AG04450 (cell line): ENCODE measurements at places on chromosomes 11 and 22.
A peak's percentile ranks its signal among the peaks of the same experiment; 100 is the strongest.

- no peak for DNase-seq
Measured at GRCh38 chr11:78365381-78365792, 52.2 kb downstream of the GAB2 start.

- DNase-seq = no peak
Measured at GRCh38 chr11:75342966-75343870, 8.2 kb downstream of the ARRB1 start.

DNA sequence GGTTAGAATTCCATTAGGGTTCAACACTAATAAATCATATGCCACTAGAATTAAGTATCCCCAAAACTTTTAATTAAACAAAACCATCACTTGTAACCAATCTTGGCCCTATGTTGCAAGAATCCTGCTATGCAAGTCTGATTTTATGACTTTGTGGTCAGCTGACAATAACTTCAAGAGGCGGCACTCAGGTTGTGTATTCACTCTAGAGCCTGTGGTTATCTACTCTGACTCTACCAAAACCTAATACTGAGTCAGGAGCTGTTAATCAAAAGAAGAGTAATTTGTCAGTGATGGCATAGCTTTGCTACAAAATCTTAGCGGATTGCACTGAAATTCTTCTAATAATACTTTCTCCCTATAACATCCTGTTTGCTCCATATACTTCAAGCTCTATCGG is 253.7 kb downstream of the AASDHPPT start:
- DNase-seq = no peak

DNA sequence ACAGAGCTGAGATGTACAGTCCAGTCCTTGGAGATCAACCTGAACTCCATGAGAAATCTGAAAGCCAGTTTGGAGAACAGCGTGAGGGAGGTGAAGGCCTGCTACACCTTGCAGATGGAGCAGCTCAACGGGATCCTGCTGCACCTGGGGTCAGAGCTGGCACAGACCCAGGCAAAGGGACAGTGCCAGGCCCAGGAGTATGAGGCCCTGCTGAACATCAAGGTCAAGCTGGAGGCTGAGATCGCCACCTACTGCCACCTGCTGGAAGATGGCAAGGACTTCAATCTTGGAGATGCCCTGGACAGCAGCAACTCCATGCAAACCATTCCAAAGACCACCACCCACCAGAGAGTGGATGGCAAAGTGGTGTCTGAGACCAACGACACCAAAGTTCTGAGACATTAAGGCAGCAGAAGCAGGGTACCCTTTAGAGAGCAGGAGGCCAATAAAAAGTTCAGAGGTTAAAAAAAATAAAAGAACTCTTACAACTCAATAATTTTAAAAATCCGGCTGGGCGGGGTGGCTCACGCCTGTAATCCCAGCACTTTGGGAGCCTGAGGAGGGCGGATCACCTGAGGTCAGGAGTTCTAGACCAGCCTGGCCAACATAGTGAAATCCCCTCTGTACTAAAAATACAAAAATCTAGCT is 69.9 kb upstream of the RTL6 start:
- DNase-seq = no peak

GRCh38 chr11:1556278-1556902 is 15.7 kb downstream of the DUSP8 start:
- DNase-seq = no peak

- DNase-seq = no peak
Measured at GRCh38 chr11:105489446-105489845, 120.4 kb upstream of the GRIA4 start.

DNA sequence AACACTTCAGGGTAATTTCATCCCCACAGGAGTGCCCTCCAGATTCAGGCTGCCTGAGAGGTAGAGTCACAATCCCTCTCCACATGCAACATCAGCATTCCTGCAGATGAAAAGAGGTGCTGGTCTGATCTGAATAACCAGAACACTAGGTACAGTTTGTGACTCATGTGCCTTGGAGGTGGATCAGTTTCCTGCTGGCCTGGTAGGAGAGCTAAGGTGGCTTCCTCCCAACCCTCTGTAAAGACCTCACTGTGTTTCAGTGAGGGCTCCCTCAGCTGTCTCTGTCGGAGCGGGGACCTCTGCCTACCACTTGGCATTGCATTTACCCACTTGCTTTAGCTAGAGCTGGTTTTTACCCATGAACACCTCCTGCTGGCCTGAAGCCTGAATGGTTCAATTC is 7.6 kb downstream of the OR9G1 start:
- DNase-seq = no peak

- DNase-seq = no peak
Measured at GRCh38 chr11:1853376-1854131, 670 bp downstream of the LSP1 start.

DNA sequence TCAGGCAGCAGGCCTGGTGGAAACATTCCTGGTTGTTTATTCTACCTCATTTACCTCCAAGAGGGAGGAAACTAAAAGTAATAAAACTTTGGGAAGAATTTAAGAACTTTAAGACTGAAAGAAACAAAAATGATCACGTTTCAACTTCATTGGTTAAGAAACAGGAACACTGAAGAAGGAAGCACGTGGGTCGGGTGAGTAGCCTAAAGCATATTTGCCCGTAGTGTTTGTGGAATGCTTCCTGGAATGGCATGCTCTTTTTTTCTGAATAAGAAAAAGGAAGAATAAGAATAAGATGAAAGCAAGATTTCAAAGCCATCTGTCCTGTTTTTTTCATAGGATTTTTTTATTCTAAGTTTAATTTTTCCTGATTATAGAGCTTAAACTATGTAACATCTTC is 83.1 kb downstream of the WNT11 start:
- DNase-seq = no peak

- no peak for DNase-seq
Measured at GRCh38 chr11:48094643-48095339, 114.4 kb downstream of the PTPRJ start.

GRCh38 chr11:33988586-33989370 is 62.8 kb upstream of the CAPRIN1 start:
- no peak for DNase-seq

GRCh38 chr11:61814958-61815789 is 1.6 kb downstream of the FADS1 start:
- DNase-seq = peak; percentile 91

- DNase-seq = no peak
Measured at GRCh38 chr11:115580927-115581680, 76.9 kb upstream of the CADM1 start.
